ENCODE measurements at places on chromosomes 3 and 15.

- no peak for DNase-seq
These were observed 74.6 kb downstream of the TRIM42 start for GRCh38 chr3:140752499-140752898.

DNA sequence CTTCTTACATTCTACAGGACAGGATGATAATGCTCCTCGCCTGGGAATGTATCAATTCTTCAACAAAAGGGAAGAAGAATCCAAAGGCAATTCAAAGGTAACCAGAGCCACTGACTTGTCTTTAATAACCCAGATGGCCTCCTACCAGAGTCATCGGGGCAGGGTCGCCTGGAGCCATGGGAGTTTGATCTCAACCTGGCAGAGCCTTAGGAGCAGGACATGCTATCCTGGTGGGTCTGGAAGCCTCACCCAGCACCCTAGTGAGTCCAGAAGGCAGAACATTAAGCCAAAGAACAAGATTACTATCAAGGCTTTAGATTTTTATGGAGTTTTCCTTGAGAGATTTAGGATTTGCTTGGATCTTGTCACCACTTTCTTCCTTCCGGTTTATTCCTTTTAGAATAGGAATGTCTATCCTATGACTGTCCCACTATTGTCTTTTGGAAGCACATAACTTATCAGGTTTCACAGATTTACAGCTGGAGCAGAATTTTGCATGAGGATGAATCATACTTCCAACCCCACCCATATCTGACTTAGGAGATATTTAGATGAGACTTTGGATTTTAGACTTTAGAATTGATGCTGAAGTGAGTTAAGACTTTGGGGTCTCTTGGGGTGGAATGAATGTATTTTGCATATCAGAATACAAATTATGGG, 330.3 kb upstream of the GOLIM4 start:
- DNase-seq: no peak

- DNase-seq: no peak
These were observed 22.2 kb downstream of the SHF start for GRCh38 chr15:45165536-45165935.

DNA sequence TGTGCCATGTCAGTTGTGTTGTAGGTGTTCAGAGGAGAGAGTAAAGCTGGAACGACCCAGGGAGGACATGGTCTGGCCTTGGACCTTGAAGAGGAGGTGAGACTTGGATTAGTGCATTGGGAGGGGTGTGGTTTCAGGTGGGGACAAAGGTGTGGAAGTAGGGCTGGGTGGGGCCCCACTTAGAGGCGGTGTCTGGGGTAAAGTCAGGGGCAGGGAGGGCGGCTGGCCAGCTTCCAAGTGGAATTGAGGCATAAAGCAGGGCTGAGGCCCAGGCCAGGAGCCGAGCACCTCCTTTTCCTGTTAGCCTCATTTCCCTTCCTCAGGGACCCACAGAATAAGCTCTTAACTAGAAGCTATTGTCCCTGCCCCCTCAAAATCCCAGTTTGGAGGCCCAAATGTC, 36.2 kb upstream of the FLNB start:
- DNase-seq: no peak

- DNase-seq: peak; percentile 10
These were observed 40.1 kb upstream of the TAFA4 start for GRCh38 chr3:68972358-68972979.

DNA sequence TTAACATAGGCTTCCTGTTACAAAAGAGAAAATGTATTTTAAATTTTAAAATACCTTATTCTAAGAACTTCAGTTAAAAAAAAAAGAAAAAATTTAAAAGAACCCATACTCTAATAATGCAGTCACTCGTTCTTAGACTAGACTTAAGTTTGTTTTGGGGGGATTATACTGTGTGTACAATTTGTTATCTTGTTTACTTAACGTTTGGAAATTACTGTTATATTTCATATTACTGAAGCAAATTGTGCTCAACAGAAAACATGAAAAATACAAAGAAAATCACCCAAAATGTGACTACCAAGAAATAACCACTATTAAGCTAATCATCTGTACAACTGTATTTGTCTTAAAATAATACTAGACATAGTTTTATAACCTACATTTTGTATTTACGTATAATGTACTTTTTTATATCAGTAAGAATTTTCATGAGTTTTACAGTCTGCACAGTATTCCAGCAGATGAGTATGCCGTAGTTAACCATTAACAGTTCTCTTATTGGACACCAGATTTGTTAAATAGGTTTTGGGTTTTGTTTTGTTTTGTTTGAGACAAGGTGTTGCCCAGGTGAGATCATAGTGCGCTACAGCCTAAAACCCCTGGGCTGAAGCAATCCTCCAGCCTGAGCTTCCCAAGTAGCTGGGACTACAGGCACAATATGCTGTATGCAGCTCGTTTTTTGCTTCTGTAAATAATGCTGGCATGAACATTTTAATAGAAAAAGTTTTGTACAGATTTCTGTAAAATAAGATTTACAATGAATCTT, 88.8 kb upstream of the CHD2 start:
- no peak for DNase-seq

- no peak for DNase-seq
These were observed 86.5 kb downstream of the TNIK start for GRCh38 chr3:171373711-171374110.

GRCh38 chr3:171718493-171719185, 91.6 kb downstream of the PLD1 start:
- DNase-seq: no peak

GRCh38 chr3:35448121-35448520, 191.2 kb upstream of the ARPP21 start:
- no peak for DNase-seq

GRCh38 chr15:22253676-22254408, 173.5 kb downstream of the OR4M2 start:
- no peak for DNase-seq

- DNase-seq: no peak
These were observed 82.5 kb upstream of the PSMD6 start for GRCh38 chr3:64105816-64106215.

- no peak for DNase-seq
These were observed 235.8 kb upstream of the TMCO5A start for GRCh38 chr15:37698679-37699078.

DNA sequence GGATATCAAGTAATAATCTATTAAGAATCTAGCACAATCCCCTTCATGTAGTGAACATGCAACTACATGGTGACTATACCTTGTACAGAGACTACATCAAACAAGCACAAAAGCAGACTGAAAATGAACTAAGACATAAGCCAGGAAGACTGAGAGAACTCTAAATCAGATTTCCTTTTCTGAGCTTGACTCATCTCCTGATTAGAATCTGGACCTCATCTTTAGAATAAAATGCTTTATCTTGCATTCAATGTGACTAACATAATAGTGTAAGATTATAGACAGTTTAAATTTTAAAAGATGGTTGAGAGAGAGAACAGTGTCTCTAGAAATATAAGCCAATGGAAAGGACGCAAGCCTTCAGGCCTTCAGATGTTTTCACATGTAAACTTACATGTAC, 17.5 kb upstream of the PKM start:
- DNase-seq: no peak

DNA sequence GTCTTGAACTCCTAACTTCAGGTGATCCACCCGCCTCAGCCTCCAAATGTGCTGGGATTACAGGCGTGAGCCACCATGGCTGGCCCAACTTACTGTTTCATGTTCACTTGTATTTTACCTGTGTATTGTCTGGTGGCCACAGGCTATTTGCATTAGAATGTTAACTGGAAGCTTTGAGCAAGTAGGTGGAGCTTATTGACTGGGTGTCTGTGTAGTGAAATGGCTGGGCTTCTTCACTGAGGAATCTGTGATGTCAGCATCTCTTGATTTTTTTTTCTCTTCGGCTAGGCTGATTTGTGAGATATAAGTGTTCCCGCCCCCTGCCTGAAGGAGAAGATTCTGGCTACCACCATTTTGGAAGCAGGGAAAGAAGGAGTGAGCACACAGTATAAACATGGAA, 237.8 kb upstream of the PEX5L start:
- DNase-seq: no peak

DNA sequence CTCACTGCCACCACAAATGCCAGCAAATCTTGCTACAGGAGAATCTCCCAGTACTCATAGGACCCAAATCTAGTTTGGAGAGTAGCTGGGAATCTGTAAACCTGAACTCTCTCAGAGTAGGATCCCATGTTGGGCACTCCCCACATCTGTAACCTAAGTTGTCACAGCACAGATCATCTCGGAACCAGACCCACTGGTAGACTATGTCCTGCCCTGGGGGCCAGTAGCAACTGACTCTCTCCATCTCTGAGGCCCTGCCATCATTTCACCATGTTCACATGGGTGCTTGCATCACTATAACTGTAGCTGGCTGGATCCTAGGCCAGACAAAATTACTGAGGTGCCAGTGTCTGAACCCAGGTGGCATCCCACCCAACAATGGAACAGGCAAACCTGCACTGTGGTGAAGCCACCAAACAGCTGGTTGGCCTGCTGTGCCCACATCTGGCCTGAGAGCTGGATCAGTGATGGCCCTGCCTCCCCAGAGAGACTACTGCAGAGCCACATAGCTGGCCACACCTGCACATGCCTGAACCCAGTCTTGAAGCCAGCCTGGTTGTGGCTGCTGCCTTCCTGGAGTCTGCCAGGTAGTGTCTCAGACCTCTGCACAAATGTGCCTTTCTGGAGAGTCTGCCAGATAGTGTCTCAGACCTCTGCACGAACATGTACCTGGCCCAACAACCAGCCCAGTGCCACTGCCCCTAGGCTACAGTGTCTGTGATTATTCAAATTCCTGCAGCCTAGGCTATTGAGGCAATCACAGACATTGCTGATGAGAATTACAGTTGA, 82.0 kb downstream of the ISL2 start:
- no peak for DNase-seq

DNA sequence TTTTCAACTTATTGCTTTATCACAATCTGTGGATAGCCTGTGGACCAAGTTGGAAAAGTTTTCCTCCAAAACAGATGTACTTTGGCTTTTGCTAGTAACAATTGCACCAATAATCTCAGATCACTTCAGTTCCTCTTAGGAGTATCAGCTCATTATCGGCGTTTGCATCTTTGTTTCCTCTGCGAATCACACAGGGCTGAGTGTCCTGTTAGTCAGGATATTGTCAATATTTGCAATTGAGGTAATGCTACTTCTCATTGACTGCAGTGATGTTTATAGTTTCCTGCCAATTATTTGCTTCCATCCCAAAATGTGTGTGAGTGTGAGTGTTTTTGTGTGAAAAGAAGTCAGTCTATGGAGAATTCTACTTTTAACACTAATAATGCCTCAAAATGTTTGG, 545.0 kb downstream of the SI start:
- DNase-seq: no peak

GRCh38 chr3:33001889-33002288, 50.4 kb downstream of the CCR4 start:
- DNase-seq: no peak

DNA sequence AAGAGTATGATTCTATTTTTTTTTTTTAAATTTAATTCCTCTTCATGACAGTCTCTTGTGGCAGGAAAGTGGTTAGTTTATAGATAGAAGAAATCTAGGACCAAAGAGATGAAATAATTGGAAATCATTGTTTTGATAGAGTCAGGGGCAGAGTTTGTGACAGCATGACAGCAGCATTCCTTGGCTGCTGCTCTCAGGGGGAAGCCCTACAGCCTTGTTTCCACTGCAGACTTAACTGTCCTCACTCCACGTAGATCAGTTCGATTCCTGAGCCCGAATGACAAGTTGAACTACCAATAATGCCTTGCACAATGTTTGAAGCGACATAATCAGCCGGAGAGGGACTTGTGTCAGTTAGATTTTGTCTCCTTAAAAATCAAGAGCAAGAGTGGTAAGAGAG, 189.0 kb upstream of the ICE2 start:
- DNase-seq: no peak

GRCh38 chr3:138059261-138059660, 49.3 kb downstream of the CLDN18 start:
- DNase-seq: no peak

DNA sequence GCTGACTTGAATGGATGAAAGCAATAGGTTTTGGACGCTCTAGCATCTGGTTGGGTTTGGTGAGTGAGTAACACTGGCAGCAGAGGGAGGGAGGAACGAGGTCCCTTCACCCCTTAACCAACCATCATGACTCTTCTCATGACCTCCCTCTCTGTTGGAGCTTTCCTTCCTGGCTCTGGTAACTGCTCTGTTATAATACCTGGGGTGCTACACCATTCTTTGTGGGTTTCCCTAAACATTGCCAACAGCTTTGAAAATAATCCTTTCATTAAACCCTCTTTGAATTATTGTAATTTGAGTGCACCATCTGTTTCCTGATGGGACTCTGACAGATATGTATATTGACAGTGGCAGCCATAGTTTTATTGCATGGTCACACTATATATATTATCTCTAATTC, 146.2 kb upstream of the PTPRG start:
- no peak for DNase-seq

All from stimulated activated CD8-positive, alpha-beta memory T cell treated with anti-CD3 and anti-CD28 coated beads, Interleukin-7, amount 100 ng/mL, for 1 hour (primary cell).